Stimulated activated CD8-positive, alpha-beta memory T cell treated with anti-CD3 and anti-CD28 coated beads, Interleukin-15, amount 100 ng/mL, for 4 hours (primary cell): ENCODE measurements at places on chromosomes 3 and 15.
A peak's percentile ranks its signal among the peaks of the same experiment; 100 is the strongest.

- DNase-seq, result peak; percentile 17
Measured at GRCh38 chr3:57169872-57170623, 4.9 kb upstream of the IL17RD start.

DNA sequence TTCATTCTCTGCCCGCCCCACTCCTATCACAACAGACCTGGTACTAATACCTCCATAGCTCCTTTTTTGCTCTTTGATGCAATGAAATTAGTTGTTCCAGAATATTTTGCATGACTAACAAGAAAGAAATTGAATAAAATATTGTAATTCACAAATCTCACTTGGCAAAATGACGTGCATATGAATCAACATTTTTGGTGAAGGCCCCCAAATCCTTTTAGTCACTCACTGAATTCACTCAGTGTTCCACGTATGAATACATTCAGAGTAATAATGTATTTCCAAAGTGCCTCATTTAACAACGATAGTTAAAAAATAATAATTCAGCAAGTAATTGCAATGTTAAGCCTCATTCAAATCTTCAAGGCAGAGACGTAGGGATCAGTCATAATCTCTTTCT lies 148.6 kb upstream of the STRIT1 start:
- no peak for DNase-seq

DNA sequence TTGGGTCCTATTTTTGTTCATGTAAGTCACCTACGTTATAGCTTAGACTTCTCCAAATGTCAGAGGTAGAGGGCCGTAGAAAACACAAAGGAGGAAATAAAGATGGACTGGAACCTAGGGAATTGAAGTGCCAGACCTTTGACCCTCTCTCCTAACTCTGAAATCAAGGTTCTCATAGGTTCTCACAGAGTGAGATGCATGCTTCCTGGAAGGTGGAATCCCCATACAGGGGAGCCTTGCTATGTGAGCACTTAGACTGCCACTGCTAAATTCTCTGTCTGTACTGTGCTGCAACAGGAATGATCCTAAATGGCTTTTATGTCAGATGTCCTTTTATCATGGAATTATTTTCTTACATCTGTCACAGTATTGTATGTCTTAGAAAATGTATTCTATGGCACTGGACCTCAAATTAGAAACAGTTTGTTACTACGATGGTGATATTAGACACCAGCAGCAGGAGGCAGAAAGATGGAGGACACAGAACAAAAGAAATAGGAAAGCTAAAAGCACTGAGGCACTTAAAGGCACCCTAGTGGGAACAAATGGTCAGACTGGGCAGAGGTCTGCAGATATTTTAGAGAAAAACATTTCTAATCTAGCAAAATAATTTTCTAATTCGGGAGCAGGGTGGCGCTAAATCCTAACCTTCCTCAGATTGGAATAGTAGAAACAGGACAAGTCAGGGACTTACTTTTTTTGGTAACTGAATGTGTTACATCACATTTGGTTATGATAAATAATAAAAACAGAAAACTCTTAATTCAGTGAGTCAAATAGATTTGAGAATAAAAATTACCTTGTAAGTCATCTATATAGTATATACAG lies 60.2 kb upstream of the CDAN1 start:
- no peak for DNase-seq

DNA sequence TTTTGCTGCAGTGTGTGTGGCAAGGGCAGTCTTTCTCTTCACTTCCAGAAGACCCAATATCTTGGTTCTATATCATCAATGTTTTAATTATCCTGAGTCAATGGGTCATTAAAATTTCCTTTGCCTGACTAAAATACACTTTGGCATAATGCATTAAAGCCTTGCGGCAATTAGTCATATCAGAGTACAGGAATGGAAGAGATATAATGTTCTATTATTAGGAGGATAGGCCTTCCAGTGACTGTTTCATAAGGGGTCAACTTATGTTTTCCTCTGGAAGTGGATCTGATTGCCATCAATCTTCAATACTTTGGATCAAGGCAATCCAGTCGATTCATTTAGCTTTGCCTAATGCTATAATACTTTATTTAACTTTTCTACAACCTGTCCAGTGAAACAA lies 9.4 kb upstream of the SECISBP2L start:
- no peak for DNase-seq

DNA sequence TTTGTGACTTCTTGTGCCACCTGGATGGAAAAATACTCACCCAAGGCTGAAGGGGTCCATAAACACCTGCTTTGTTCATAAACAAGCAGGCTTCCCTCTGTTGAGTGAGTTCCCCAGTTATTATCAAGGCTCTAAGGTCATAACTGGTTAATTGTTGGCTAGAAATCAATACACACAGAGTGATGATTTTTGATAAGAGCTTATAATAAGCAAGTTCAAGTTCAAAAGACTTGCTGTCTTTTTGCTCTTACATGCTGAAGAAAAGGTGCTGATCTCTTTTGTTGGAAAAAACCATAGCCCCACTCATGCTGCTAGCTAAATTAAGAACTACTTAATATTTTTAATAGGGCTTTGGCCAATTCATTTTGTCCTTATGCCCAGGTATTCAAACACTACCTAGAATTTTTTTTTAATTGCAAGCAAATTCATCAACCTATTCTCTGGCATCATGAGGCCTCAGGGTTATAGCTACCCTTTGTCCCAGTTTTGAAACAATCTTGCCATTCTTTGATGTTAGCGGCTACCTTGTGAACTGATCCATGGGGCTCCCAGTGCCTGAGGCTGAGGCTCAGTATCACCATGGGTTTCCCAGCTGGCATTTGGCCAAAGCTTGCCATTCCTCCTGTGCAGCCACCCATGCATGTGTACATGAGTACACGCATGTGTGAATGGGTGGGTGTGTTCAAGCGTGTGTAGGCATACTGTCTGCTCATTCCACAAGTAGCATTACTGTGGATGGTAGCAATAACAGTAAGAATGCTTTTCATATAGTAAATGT lies 127.6 kb upstream of the LPP start:
- DNase-seq, result no peak

DNA sequence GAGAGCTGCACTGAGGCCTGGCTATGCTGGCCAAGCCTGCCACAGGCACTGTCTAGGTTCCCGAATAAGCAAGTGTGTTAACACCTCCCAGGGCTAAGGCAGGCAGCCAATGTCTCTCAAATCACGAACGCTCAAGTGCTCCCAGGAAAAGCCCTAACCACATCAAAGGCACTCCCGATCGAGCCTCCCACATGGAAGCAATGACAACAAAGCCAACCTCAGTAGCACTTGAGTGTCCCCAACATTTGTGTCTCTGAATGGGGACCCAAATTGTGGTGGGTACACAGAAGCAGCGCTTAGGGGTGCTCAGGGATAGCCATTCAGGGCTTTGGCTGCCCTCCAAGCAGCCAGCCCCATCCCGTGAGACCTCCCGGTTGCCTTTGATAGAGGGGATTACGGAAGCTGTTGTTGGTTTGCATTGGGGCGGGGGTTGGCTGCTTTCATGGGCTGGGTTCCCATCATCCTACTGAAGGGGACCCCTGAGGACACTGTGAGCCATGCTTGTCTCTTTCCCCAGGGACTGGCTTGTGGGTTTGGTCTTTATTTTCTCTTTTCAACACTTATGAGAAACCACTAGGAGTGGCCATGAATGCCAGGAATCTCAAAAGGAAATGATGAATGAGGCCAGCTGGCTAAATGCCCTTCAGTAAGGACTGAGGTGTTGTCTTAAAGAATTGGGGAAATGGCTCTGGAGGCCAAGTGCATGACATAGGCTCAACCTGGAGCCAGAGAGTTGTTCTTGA lies 234.1 kb upstream of the FEZF2 start:
- DNase-seq, result no peak

GRCh38 chr15:42163947-42164550 lies 7.6 kb upstream of the PLA2G4F start:
- DNase-seq, result no peak

DNA sequence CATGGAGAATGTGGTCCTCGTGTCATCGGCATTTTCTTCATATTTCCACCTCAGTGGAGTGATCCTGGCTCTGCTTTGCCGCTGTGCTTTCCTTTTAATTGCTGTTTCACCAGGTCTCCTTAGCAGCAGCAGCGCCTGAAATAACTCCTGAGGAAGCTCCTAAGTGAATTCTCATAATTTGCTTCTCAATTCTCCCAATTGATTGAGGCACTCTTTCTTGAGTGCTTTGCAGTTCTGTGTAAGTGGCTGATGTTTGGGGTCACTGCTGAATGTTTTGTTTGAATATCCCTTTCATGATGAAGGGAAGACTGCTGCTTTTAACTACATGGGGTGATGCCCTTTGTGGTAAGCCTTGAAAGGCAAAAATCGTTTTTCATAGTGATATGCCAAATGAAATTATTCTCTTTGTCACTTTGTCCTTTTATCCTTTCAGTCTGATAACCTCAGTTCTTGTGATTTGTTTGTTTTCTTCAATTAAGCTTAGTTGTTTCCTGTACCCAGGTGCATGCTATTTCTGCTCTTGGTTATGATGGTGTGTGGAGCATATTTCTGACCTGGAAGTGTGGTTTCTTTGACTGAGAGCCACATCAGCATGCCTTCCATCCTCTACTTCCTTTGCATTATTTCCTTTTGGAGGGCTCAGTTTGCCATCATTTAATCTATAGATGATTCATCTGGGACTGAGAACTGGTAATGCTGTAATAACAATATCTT lies 36.7 kb downstream of the HMG20A start:
- DNase-seq, result no peak

DNA sequence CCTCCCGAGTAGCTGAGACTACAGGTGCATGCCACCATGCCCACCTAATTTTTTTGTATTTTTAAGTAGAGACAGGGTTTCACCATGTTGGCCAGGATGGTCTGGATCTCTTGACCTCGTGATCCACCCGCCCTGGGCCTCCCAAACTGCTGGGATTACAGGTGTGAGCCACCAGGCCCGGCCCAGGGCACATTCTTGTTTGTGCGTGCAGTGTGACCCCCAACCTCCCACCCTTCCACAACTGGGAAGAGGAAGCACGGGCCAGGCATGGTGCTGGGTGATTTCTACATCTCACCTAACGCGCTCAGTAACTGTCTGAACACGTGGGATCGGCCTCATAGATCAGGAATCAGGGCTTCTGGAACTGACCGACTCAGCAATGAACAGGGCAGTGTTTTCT lies 48.0 kb downstream of the KLHL6 start:
- DNase-seq, result no peak

GRCh38 chr15:32701863-32702262 lies 15.9 kb upstream of the GREM1 start:
- no peak for DNase-seq

DNA sequence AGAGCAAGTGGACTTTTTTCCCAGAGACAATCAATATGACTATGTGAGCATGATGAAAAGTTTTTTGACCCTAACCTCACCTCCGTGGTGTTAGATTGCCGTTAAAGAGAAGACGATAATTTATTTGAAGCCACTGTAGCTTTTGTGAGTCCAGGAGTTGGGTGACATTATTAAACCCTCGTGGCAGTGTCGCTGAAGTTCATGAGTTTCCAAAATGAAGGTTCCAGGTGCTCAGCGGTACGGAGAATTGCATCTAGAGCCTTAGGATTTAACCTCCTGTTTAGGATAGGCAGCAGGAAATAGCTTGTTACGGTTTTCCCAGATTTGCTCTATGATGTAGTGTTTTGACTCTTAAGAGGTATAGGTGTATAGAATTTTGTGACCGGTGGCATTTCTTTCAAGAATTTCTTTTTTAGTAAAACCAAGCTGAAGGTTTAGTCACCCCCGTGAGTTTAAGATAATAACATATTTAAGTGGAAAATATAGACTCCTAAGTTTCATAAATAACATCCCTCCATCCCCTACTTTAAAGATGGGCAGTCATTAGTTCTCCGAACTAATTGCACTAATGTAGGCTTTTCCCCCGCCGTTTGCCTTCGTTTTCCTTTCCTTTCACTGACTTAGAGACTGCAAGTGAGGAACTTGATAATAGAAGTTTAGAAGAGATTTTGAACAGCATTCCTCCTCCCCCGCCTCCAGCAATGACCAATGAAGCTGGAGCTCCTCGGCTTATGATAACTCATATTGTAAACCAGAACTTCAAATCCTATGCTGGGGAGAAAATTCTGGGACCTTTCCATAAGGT lies 2.0 kb downstream of the SMC4 start:
- no peak for DNase-seq

DNA sequence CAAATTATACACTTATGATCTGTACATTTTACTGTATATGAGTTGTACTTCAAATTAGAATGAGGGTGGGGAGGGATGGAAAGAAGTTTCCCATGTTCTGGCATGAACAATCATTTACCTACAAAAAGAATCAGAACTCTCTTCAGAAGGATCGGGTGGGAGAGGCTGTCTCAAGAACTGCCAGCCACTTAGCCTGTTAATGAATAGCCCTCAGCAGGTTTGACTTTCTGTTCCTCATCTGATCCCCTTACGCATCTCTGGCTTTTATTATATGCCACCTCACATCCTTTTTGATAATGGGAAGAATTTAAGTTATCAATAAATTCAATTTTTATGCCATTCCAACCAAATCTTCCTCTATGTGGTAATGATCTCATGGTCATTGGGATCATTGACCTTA lies 168.3 kb upstream of the TGFBR2 start:
- no peak for DNase-seq

GRCh38 chr15:70241561-70242320 lies 144.0 kb upstream of the TLE3 start:
- DNase-seq, result no peak

DNA sequence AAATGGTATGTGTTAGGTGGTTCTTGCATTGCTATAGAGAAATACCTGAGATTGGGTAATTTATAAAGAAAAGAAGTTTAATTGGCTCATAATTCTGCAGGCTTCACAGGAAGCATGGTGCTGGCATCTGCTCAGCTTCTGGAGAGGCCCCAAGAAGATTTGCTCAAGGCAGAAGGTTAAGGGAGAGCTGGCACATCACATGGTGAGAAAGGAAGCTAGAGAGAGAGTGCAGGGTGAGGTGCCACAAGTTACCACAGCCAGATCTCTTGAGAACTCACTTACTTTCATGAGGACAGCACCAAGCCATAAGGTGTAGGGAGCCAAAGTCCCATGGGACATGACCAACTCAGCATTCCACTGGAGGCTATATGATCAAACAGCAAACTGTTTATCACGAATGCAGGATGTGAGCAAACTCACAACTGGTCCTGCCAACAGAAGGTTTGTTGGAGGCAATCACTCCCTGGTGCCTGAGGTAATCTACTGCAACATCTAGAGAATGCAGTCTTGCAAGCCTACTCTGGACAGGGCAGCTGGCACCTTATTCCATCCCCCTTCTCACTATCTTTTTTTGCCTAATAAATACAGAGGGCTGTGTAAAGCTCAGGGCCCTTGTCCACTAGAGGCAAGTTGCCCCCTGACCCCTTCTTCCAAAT lies 28.1 kb upstream of the CCR2 start:
- DNase-seq, result no peak

- DNase-seq, result no peak
Measured at GRCh38 chr3:43558171-43558570, 63.6 kb downstream of the ANO10 start.

DNA sequence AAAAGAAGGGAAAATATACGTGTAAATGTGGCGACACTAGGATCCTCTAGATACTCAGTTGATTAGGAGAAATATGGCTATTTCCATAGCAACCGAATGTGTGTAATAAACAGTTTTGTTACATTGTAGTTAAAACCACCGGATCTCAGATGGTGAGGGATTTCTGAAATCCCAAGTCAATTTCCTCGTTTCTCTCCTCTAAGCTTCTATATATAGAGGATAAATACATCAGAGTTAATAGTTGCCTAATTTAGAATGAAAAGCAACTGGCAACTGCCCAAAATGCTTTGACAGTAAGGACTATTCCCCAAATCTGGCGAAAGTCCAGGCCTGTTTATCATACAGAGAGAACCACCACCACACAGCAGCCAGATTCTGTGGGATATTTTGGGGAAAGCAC lies 112.6 kb downstream of the GABRB3 start:
- no peak for DNase-seq

GRCh38 chr3:68256635-68257223 lies 602.3 kb upstream of the SUCLG2 start:
- no peak for DNase-seq

- DNase-seq, result no peak
Measured at GRCh38 chr3:161607056-161607455, 110.4 kb downstream of the OTOL1 start.
